ENCODE measurements at places on chromosomes 6 and 20.
A peak's percentile ranks its signal among the peaks of the same experiment; 100 is the strongest.

DNA sequence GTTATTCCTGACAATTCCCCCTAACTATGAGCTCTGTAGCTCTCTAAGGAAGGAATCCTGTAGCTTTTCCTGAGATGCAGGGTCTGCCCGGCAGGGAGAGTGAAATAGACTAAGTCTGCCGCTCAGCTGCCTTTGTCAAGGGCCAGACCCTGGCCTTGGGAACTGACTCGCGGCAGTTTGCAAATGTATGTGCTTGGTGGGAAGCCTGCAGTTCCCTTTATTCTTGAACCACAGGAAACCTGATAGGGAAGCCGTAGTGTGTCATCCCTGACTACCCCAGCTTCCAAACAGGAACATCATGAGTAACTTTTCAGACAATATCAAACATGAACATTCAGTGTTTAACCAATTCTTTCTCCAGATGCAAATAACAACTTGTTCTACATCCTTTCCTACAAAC is 78.7 kb upstream of the IFNGR1 start:
- DNase-seq = no peak

DNA sequence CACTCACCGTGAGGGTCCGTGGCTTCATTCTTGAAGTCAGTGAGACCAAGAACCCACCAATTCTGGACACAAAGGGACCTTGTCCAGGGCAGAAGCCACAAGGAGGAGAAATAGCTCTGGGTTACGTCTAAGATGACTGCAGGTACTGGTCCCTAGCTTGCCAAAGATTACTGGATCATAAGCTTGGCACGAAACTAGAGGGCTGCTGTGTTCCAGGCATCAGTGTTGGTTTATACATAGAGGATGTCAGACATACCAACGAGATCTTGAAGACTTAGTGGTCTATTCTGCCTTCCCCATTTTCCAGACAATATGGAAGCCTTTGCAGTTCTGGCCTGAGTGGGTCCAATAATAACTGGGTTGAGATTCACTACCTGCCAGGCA is 175.7 kb downstream of the TBX18 start:
- no peak for DNase-seq

DNA sequence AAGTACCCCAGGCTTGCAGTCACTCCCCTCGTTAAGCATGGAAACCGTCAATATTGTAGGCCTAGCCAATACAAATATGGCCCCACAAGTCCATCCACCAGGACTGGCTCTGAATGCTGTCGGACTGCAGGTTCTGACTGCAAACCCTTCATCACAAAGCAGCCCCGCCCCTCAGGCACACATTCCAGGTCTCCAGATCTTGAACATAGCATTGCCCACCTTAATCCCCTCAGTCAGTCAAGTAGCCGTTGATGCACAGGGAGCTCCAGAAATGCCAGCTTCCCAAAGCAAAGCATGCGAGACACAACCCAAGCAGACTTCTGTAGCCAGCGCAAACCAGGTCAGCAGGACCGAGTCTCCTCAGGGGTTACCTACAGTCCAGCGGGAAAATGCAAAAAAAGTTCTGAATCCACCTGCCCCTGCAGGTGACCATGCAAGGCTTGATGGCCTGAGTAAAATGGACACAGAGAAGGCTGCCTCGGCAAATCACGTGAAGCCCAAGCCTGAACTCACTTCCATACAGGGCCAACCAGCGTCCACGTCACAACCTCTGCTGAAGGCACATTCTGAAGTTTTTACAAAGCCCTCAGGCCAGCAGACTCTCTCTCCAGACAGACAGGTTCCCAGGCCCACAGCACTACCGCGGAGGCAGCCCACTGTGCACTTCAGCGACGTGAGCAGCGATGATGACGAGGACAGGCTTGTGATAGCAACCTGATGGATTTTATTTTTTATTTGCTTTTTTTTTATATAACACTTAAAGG is 126.2 kb upstream of the EDN1 start:
- no peak for DNase-seq

GRCh38 chr20:19176470-19177052 is 35.9 kb upstream of the SLC24A3 start:
- DNase-seq = no peak

DNA sequence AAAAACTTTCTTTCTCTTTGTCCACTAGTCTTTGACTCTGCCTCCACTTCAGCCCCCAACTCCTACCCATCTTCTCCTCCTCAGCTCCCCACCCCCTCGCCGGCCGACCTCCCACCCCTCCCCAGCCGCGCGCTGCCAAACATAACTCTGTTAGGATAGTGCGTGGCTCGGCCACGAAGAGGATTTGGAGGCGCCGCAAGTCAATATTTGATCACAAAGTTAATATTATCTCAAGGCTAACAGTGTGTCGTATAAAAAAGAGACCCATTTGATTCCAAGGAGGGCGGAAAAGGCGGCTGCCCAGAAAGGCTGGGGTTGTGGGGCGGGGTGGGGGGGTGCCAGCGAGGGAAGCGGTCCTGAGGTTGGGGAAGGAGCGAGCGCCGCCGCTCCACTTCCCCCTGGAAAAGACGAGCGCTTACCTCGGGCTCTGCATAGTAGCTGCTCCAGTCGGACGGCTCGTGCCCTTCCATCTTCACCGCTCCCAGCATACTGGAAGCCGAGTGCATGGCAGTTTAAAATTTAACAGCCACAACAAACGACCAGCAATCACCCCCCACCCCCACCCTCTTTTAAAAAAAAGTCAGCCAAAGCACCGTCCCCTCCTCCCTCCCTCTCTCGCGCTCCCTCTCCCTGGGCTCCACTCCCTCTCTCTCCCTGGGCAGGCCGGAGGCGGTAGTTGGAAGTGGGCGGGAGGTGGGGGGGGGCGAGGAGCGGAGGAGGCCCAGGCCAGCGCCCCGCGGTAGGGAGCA is 425 bp downstream of the FOXA2 start:
- no peak for DNase-seq

- no peak for DNase-seq
Observed at GRCh38 chr6:23282252-23283021, 713.1 kb downstream of the HDGFL1 start.

DNA sequence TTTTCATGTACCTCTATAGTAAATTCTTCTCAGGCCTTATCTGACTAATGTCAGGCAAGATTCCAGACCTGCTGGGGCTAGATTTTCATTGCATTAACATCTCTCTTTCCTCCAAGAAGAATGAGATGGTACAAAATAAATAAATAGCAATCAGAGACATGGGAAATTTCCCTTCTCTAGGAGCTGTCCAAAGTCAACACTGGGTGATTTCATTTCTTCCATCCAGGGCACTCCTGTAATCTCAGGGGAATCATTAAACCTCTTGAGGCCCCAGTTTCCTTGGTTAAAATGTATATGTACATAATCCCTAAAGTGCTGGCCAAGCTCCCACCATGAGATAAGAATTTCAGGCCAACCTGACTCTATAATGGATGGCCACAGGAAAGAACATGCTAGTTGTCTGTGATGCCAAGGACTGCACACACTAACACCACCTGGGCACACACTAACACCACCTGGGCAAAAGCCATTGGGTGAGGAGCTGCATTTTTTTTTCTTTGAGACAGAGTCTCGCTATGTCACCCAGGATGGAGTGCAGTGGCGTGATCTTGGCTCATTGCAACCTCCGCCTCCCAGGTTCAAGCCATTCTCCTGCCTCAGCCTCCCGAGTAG is 912 bp downstream of the IL17F start:
- no peak for DNase-seq

- no peak for DNase-seq
Observed at GRCh38 chr6:158068893-158069799, 87.5 kb downstream of the SYNJ2 start.

GRCh38 chr20:48635791-48636267 is 192.0 kb downstream of the PREX1 start:
- peak; percentile 56 for DNase-seq

DNA sequence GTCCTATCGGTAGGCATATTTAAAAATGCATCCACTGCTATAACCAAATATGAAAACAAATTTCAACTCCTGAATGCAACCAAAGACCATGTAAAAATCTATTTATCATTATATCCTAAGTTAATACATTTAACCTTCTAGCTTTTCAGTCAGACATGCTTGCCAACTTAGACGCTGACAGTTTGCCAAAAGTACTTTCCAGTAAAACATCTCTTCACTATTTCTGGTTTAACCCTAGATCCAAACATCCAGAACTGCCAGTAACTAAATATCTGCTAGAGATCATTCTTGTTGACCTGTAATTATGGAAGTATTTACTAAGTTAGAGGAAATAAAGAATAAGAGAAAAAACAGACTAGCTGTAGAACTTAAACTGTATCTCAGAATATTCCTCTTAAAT is 210.2 kb upstream of the THEMIS start:
- no peak for DNase-seq

DNA sequence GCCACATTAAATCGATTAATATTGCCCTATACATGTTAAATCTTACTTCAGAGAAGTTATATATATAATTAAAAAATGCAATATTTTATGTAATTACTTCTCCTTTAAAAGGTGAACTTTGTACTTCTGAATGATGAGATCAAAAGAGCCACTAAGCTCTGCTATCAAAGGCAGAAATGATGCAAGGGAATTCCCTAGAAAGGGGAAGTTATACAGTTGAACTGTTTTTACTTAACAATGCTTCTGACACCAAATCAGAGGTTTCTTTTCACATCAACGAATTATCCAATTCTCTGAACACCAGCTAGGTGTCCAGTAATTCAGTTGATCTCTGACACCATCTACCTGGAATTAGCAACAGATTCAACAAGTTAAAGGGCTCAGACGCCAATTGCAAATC is 319.9 kb upstream of the TSHZ2 start:
- no peak for DNase-seq

DNA sequence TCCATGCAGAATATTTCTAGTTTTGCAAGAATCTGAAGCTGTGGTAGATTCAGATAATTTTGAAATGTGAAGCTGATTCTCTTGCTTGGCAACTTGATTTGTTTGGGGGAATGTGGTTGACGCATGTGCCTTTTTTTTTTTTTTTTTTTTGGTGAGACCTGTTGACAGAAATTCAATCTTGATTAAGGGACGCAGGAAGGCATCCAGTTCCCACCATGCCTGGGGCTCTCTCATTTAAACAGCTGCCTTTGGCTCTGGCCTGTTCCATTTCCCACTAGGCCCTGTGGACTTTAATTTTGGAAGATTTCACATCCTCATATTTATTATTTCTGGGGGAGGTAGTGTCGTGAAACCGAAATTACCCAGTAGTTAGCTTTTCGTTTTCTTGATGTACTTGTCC is 8.6 kb downstream of the TPX2 start:
- no peak for DNase-seq

GRCh38 chr20:3239867-3240775 is 1.1 kb upstream of the SLC4A11 start:
- no peak for DNase-seq

GRCh38 chr6:38350942-38351341 is 288.8 kb downstream of the BTBD9 start:
- no peak for DNase-seq

All from memory B cell (primary cell).